Memory B cell (primary cell): ENCODE measurements at places on chromosomes 6 and 20.

GRCh38 chr20:47878601-47879027 lies 93.3 kb upstream of the SULF2 start:
- DNase-seq, result no peak

DNA sequence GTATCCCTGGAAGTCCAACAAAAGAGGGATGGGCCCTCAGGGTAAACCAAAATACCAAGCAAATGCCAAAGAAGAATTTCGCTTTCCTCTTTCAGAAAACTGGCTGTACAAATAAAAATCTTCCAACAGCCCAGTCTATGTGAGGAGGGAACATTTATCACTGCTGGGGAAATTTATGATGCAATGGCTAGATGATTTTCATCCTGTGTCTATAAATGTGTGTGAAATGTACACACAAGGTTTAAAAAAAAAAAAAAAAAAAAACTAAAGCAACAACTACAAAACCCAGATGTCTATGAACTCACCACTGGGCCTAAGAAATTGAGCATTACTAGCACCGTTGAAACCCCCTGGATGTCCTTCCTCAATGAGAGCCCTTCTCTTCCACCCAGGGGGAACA lies 68.7 kb upstream of the SLC4A11 start:
- DNase-seq, result no peak

- DNase-seq, result no peak
These were observed 1153.1 kb upstream of the GJE1 start for GRCh38 chr6:140979642-140980091.

DNA sequence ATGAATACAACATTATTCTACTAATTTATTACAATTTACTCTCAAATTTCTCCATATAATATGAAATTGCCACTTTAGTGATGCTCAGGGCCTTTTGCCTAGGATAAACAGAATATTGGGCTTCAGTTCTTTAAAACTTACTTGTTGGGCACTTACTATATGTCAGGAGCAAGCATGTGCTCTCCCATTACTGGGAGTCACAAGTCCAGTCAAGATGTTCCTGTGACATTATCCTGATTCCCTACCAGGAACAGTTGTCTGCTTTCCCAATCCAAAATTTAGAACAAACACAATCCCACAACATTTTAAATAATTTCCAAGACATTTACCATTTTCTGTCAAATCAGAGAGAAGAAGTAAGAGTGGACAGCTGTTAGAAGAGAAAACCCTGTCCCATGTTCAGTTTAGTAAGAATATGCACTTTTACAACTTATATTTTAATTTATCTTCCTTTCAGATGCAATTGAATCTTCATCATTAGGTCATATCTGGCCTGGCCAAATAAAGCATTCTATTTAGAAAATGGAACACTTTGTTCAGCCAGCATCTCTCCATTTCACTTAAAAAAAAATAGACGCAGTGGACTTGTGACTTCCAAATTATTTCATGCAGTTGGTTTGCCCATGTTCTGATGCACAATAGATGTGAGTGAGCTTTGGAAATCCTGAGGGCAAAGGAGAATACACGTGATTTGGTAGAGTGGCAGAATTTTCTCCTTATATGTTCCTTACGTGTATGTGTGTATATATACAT lies 159.8 kb downstream of the CLIC5 start:
- no peak for DNase-seq

GRCh38 chr20:53320701-53321100 lies 272.9 kb downstream of the ZNF217 start:
- no peak for DNase-seq

DNA sequence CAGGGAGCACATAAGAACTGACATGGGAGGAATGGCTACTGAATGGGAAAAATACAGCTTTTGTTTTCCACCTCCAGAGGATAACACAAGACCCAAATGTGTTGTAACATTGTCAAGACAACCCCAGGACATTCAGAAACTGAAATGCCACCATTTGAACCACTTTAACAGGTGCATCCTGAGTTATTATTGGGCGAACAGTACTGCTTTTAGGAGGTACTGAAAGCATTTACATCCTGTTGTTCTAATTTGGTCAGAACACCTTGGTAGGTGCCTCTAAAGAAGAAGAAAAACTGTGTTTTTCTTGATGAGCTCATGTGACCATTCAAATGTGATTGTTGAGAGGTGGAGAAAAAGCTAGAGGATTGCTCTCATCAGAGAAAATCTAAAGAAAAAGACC lies 6.4 kb upstream of the TXNDC5 start:
- no peak for DNase-seq

GRCh38 chr6:39017547-39017880 lies 31.1 kb upstream of the GLP1R start:
- DNase-seq, result no peak

DNA sequence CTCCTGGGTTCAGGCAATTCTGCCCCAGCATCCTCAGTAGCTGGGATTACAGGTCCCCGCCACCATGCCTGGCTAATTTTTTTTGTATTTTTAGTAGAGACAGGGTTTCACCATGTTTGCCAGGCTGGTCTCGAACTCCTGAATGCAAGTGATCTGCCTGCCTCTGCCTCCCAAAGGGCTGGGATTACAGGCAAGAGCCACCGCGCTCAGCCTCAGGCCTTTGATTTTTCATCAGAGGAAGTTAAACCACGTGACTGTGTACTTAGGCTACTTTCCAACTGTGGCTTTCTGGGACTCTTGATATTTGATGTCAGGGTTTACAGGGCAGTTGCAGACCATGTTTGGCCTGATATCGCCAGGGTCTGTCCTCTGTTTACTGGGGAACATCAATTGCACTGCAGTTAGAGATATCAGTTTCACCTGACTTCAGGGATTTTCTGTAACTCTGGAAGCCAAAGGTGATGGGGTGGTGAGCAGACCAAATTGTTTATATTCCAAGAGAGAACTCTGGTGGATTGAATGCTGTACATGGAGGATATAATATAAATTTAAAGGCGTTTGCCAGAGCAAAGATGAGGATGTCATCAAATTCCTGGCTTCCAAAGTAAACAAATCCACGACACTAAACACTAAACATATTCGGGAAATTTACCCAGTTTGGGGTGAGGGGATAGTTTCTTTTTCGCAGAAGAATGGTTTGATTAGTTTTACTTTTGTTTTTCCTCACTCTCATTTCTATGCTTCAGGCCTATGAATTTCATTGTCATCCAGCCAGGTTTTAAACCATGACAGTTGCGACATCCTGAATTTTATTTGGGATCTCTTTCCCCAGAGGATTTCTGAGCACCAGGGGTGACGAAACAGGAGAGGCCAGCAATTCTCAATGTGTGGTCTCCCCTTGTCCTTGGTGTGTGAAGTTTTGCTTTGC lies 4.2 kb downstream of the PSMF1 start:
- no peak for DNase-seq

DNA sequence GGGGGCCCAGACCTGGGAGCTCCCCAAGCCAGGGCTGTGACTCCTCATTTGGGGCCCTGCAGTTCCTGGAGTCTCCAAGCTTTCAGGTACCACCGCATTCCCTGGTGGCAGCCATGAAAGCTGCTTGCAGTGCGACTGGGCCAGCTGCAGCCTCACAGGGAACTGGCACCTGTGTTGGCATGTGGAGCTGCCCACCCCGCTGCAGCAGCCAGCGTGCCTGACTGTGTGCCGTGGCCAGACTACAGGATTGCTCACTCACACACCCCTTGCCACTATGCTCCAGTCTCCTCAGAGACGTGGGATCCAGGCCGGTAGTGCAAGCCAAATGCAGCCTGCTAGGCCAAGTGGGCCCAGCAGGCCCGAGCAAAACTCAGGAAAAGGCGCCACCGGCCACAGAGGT lies 450.7 kb downstream of the COL12A1 start:
- no peak for DNase-seq

- DNase-seq, result peak; percentile 33
These were observed at the start of gene CPNE5 for GRCh38 chr6:36838896-36839748. CPNE5 (minus strand) TSS chr6:36839444; CDS start chr6:36839377, 67 bp downstream.

DNA sequence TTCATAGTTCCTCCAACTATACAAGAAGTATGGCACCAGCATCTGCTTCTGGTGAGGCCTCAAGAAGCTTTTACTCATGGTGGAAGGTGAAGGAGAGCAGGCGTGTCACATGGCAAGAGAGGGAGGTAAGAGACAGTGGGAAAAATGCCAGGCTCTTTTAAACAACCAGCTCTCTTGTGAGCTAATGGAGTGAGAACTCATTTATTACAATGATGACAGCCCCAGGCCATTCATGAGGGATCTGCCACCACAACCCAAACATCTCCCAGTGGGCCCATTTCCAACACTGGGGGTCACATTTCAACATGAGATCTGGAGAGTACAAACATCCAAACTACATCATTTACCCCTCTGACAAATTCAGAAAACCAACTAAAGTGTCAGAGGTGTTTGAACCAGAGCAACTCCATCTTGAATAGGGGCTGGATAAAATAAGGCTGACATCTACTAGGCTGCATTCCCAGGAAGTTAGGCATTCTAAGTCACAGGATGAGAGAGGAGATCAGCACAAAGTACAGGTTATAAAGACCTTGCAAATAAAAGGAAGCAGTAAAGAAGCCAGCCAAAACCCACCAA lies 2.2 kb upstream of the UBD start:
- DNase-seq, result no peak

DNA sequence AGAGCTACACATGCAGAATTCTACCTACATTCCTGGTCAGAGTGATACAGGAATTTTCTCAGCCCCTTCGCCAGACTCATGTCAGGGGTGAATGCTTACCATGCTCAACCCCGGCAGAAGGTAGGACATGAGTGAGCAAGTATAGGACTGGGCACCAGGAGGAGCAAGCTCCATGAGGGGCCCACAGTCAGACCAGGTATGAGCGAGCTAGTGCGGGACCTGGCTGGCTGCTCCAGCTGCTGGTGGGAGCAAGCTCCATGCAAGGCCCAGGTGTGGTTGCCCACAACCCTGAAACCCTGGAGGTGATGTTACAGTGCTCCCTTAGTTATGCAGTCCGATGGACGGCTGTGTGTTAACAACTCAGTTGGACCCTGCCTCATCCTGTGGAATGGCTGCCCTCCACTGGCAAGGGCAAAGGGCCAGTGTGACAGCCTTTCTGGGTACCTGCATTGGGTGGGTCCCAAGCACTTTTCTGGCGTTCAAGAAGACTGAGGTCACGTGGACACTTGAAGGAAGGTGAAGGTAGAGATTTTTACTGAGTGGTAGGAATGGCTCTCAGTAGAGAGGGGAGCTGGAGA lies 503.5 kb upstream of the CITED2 start:
- DNase-seq, result no peak

DNA sequence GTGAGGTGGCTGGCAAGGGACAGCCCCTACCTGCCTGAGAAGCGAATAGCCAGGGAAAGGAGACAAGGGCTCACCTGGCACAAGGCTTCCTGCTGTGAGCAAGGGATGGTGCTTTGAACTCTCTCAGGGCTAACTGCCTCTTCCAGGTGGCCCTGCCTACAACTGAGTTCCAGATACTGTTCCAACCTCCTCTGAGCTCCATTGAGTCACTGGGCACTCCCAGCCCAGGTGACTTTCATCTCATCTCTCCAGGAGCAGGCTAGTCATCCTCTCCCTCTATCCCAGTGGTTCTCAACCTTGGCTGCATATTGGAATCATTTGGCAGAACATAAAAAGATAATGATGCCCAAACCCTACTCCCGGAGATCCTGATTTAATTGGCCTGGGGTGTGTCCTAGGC lies 374.0 kb upstream of the ZFP64 start:
- no peak for DNase-seq

GRCh38 chr6:143807103-143807772 lies 35.9 kb upstream of the LTV1 start:
- no peak for DNase-seq

- DNase-seq, result no peak
These were observed 63.3 kb downstream of the MOCS1 start for GRCh38 chr6:39870950-39871349.

DNA sequence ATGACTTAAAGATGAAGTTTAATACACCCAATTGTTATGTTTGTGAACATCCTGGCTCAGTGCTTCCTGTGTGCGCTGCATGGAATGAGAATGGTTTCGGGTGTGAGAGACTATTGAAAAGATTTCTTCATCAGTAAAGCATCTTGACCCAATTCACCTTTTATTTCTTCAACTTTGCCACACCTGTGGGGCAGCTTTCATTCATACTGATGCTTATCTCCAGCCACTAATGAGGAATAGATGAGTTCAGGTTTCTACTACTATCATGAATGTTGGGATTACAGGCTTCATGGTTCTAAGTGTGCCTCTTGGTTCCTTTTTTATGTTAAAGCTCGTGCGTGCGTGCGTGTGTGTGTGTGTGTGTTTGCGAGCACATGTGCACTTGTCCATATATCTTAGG lies 373.7 kb upstream of the SOX4 start:
- no peak for DNase-seq

GRCh38 chr6:168122521-168122920 lies 43.5 kb upstream of the FRMD1 start:
- DNase-seq, result no peak

GRCh38 chr20:7687065-7687464 lies 253.2 kb downstream of the HAO1 start:
- DNase-seq, result no peak

- no peak for DNase-seq
These were observed 204.8 kb downstream of the THBS2 start for GRCh38 chr6:169048865-169049205.

DNA sequence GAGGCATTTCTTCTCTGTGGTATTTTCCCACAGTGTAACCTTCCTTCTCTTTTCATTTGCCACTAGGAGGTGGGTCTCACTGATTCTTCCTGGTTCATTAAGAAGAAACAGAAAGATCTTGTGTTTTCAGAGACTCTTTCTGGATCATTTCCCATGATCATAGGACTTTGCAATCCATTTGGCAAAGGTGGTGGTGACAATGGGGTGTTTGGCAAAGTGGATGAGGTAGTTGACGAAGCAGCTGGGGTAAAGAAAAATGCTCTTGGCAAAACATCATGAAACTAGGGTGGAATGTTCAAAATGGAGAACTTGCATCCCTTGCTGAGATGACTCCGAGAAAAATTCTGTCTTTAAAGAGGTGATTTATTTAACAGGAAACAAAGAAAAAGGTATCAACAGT lies 50.6 kb downstream of the TRAF3IP2 start:
- DNase-seq, result no peak

- no peak for DNase-seq
These were observed 22.2 kb upstream of the MRGBP start for GRCh38 chr20:62773845-62774714.

- DNase-seq, result no peak
These were observed 65.3 kb downstream of the CTNNBL1 start for GRCh38 chr20:37759052-37759553.

GRCh38 chr20:59102841-59103299 lies 60.3 kb upstream of the PRELID3B start:
- no peak for DNase-seq

GRCh38 chr6:42049116-42049809 lies 1.1 kb upstream of the TAF8 start:
- DNase-seq, result no peak

- no peak for DNase-seq
These were observed 620 bp upstream of the DEK start for GRCh38 chr6:18264923-18265377.
